Stimulated activated CD4-positive, alpha-beta T cell treated with anti-CD3 and anti-CD28 coated beads, Interleukin-2, amount 100 ng/mL, for 4 hours (primary cell): ENCODE measurements at places on chromosomes 5 and 9.

- peak; percentile 1 for DNase-seq
Observed at GRCh38 chr5:143826951-143827444, 15.0 kb downstream of the HMHB1 start.

- DNase-seq = no peak
Observed at GRCh38 chr5:168313596-168314204, 22.3 kb downstream of the WWC1 start.

DNA sequence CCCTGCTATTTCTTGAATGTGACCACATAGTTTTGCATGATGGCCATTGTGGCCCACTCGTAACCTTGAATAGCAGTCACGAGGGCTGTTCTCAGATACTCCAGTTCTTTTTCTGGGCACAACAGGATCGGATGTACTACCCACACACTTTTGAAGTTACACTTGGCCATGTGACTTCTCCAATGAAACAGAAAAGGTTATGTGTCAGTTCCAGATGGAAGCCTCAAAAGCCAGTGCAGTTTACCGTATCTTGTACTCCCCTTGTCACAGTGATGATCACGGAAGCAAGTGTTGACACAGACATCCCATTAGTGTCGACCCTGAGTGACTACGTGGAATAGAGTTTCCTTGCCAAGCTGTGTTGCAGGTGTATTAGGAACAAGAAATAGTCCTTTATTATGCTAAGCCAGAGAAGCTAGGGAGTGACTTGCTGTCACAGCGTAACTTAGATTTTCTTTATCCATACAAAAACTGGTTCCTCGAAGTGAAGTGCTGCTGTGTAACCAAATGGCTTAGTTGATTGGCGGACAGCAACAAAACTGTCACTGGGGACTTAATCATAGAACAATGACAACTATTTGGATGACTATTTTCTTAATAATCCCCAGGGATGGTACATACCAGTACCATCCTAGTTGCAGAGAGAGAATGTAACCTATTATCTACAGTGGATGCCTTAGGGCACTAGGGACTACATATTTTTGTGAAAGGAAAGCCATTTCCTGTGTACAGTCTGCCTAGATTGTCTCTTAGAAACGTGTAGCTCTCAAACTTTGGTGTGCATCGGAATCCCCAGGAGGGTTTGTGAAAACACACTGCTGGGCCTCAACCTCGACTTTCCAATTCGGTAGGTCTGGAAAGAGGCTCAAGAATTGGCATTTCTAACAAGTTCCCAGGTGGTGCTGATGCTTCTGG lies 90.1 kb upstream of the DMRT1 start:
- DNase-seq = no peak

DNA sequence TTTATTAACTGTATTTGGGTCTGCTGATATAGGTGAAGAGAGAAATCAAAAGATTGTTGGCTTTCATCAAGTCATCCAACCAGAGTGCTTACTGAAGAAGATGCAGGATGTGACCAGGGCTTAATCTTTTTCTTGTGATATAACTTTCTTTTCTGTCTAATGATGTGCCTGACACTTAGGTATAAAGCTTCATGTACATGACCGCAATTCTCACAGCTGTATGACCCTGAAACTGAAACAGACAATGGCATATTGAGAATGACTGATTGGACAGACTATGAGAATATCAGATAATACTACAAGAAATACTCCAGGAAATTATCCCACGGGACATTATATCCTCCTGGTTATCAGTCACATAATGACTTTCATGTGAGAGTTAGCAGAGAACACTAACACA lies 32.5 kb upstream of the FAM174A start:
- no peak for DNase-seq

GRCh38 chr5:1230551-1230950 lies 5.4 kb downstream of the SLC6A18 start:
- no peak for DNase-seq

- no peak for DNase-seq
Observed at GRCh38 chr5:58060996-58061395, 398.9 kb downstream of the PLK2 start.

DNA sequence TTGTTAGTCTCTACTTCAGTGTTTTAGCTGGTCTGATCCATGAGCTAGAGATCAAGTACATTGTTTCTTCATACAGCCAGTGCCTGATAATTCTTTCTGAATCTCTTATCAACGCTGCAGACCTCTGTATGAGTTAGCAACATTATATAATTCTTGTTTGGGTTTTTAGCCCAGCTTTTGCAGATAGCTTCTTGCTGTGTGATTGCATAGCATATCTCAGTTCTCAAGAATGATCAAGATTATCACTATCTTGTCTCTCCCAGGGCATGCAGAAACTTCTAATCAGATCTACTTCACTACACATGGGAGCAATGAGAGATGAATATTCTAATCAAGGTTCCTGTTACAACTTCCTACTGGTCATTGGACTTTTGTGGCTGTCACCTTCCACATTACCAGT lies 158.3 kb downstream of the FAM174A start:
- DNase-seq = no peak

DNA sequence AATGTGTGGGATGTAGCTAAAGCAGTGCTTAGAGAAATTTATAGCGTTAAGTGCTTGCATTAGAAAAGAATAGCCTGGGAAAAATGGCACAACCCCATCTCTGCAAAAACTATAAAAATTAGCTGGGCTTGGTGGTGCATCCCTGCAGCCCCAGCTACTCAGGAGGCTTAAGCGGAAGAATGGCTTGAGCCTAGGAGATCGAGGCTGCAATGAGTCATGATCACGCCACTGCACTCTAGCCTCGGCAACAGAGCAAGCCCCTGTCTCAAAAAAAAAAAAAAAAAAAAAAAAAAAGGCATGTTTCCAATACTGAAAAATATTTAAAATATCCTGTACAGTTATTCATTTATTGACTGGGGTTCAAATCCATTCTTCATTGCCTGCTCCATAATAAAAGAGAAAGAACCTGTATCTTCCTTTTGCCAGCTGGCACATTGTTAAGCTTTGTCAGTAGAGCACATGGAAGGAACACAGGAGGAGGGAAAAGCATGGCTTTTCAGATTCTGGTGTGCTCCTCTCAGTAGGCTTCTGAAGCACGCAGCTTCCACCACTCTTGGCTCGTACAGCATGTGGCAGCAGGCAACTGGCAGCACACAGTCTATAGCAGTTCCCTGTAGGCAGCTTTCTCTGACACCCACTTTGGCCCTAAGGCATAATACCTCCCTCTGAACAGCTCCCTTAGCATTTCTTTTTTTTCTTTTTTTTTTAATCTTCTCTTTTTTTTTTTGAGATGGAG lies 73.5 kb downstream of the TRIM36 start:
- no peak for DNase-seq

DNA sequence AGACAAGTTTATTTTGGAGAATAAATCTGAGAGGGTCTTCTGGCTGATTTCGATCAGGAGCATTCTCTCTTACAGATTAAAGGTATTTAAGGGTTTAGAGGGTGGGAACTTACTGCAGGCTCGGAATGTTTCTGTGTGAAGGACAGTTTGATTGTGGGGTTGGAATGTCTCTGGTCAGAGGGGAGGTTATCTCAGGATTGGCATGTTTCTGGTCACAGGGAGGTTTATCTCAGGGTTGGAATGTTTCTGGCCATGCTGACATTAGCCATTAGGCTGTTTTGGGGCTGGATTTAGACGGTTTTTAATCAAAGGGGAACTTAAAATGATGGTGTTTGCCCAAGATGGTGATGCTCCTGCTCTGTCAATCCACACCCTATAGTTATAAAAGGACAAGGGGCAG lies 95.2 kb downstream of the SLCO4C1 start:
- DNase-seq = no peak

- DNase-seq = no peak
Observed at GRCh38 chr9:73081979-73082657, 69.5 kb upstream of the ANXA1 start.

DNA sequence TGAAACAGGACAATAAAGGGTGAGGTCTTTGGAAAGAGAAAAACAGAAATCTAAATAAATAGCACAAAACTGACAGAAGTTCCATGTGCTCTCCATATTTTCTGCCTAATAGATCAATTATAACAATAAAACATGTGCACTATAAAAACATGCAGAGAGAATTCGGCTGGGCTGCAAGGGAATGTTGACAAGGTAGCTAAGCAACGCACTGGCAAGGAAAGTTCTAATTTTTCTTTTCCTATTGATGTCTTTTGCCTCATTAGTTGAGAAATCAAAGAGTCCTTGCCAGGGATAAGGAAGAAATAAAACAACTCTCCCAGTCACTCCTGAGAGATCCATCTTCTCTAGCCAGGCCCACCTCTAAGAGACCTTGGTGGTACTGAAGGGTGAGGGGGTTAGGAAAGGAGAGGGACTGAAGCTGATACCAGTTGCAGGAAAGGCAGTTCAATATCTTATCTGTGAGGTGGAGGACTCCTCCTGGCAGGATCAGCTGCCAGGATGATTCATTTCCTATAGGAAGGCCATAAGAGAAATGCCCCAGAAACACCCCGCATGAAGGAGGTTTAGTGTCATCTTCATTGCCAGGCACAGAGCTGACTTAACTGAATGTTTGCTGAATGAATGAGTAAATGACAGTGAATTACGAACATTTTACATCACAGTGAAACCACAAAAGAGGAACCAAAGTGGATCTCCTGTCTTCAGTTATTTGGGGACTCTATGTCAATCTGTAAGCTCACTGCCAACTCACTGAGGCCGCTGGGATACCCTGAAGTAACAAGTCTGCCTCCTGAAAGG lies 63.7 kb upstream of the IFNK start:
- DNase-seq = no peak

GRCh38 chr5:355379-355935 lies 33.9 kb downstream of the AHRR start:
- DNase-seq = no peak

- DNase-seq = no peak
Observed at GRCh38 chr9:16679327-16679821, 191.1 kb downstream of the BNC2 start.

- no peak for DNase-seq
Observed at GRCh38 chr5:12876541-12877298, 972.5 kb upstream of the CTNND2 start.

DNA sequence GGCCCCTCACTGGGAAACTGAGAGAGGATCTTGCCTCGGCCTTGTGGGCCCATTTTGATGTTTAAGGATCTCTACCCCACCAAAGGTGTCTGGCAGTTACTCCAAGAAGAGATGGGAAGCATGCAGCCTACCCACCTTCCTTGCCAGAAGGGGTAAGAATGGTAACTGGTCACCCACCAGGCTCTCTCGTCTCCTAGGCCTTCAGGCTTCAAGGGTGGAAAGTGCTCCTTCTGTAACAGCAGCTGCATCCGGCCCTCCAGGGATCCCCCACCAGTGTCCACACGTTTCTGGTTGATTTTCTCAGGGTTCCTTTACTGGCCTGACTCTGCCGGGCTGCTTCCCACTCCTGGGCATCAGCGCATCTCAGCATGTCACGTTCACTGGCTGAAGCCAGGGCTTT lies 204.4 kb upstream of the IRX1 start:
- no peak for DNase-seq

DNA sequence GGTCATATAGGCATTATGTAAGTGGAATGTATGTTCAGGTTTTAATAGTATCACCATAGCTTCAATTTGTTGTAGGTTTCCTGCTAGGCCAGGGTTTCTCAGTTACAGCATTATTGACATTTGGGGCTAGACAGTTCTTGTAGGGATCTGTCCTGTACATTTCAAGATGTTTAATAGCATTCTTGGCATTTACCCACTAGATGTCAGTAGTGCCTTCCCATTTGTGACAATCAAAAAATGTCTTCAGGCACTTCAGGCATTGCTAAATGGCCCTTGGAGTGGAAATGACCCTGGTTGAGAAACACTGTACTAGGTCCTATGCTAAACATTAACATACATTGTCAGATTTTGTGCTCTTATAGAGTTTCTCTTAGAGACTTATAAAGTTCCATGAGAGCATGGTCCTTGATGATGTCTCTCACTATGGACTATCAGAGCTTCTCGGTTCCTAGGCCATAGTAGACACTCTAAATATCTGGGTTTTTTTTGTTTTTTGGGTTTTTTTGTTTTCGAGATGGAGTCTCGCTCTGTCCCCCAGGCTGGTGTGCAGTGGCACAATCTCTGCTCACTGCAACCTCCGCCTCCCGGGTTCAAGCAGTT lies 1.4 kb downstream of the KIF20A start:
- no peak for DNase-seq

DNA sequence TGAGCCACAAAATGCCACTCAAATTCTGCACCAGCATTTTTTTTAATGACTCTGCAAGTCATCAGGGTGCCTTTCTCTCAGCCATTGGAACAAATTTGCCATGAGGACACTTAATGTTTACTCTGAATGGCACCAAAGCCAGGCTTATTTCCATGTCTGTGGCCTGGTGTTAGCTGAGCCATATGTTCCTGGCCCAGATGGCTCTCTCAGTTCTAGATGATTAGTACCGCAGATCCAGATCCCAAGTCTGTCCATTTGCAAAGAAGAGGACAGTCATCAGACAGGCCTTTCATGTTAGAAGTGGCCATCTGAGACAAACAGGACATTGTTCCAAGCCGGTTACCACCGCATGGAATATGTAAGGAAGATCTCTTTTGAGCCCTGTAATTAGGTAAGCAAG lies 70.3 kb downstream of the INSYN2B start:
- no peak for DNase-seq

DNA sequence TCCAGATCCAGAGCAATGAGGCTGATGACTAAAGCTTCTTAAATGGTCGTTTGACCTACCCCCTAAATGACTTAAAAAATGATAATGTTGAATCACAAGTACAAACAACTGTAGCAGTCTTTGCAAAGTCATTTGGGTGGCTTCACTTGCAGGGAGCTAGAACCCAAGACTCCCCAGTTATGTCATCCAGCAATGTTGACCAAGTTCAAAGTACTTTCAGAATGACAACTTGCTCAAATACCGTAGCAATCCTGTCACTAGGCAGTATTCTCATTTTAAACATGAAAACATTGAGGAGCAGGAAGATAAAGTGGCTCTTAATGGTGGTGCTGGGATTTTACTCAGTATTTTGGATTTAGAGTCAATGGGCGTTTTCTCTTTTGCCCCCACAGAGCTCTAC lies 1217.0 kb upstream of the DMAC1 start:
- no peak for DNase-seq

DNA sequence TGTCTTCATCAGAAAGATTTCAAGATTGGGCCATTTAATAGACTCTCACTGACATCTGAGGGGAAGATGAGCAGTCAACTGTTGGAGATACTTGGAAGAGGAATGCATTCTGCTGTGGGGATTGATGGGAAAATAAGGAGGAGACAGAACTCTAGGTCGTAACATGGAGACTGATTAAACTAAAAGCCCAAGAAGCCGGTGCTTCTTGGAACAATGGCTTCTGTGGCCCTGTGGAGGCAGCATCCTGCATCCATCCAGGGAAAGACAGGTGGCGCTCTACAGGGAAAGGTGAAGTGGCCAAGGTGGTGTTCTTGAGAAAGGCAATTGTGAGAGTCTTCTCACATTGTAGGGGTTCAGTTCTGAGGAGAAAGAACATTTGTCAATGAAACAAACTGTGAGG lies 31.3 kb downstream of the ZFAND5 start:
- DNase-seq = no peak

- DNase-seq = peak; percentile 36
Observed at GRCh38 chr5:132747616-132748440, 602 bp downstream of the CCNI2 start.
